ENCODE measurements at places on chromosomes 5 and 9.

DNA sequence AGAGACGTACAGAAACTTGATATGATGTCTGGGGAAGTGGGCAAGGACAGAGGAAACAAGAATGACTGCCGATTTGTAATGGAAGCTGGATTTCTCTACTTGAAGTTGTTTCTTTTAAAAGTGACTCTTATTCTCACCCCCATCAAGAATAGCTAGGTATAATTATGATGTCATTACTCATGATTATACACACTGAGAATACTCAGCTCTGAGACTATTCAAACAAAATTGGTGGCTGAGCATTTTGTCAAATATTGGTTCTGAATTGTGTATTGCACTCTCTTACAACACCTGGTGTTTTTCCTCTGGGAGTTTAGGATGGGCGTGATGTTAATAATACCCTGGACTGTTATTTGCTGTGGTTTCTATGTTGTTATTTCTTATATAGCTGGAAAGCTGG, 46.3 kb downstream of the MAST4 start:
- DNase-seq = no peak

GRCh38 chr5:151743530-151743929, 14.9 kb downstream of the ATOX1 start:
- no peak for DNase-seq

GRCh38 chr5:134268919-134269318, 43.0 kb upstream of the PPP2CA start:
- DNase-seq = no peak

DNA sequence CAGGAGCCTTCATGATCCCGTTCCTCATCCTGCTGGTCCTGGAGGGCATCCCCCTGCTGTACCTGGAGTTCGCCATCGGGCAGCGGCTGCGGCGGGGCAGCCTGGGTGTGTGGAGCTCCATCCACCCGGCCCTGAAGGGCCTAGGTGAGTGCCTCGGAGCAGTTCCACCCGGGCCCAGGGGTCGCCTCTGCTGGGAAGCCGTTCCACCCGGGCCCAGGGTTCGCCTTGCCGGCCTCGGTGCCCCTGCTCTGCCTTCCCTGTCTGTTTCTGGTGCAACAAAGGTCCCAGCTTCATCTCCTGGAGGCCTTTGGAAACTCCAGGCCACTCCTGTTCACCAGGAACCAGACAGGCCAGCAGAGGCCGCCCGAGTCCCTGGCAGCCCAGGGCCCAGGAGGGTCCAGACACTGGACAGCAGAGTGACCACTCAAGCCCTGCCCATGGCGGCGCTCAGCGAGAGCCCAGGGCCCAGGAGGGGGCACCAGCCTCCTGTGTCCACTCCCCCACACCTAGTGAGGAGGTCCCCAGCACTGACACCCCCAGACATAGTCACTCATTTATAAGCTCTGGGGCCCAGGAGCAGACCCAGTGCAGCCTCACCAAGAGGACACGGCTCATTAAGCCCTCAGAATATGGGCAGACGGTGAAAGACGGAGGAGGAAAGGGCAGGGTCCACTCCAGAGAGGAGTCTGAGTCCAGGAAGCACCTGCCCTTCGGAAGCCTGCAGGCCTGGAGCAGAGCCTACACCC, 7.5 kb downstream of the SLC6A19 start:
- no peak for DNase-seq

DNA sequence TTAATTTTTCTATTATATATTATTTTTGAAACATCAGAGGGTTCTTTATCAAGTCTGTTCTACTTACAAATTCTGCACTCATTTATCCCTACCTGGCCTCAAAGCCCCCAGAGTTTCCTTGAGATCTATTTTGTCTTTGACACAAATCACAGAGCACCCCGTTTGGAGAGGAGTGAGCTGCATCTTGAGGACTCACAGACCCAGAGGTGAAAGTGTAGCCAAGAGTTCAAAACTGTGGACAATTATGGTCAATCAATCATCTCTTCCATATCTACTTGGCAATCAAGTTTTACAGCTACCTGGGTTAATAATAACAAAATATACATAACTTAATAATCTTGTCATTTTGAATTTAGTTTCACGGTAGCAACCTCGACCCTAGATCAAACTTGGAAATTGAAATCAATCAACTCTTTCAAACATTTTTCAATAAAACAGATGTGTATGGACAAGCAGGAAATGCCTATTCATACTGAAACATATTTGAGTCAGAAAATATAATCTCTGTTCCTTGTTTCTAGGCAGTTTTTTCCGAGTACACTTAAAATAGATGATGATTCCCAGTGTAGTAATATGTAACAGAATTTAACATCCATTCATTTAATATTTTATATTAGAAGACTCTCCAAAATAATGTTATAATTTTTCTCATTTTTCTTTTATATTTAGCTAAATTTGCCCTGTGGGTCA, 13.7 kb upstream of the SYK start:
- no peak for DNase-seq

DNA sequence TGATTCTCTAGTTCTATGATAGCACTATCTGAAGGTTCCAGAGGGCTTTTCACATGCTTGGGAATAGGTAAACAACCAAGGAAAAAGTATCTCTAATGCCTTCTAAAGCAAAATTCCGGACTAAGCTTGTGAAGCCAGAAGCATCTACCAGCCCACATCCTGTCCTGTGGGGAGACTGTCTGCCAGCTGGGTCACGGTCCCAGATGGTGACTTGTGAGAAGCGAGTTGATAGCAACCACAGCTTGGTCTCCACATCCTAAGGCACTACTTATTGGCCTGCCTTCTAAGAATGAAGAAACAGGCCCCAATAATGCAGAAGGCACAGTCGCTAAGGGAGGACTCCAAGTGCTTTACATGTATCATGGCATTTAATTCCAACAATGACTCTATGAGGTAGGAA, 184.1 kb upstream of the ADRA1B start:
- DNase-seq = no peak

DNA sequence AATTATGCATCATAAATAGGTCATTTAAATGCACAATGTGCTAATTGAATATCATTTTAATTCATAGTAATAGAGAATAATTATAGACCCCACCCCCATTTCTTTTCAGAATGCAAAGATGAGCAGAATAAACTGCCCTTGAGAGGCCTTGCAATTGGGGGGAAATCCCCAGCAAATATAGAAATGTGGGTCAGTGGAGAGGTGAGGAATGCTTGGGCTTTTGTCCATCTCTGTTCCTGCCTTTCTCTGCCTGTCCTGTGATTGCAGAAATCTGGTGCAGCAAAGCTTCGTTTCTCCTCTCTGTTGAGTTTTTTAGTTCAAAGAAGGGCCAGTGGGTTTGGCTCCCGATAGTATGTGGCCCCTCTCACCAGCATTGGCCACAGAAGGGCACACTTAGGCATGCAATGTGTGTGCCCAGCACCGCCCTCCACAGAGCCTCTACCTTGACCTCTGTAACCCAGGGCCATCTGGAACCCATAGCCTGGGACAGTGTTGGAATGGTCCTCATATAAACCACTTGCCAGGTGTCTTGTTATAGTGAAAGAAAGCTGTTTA, 164.2 kb downstream of the SEMA6A start:
- no peak for DNase-seq

GRCh38 chr5:167720676-167721260, 570.7 kb upstream of the WWC1 start:
- DNase-seq = no peak

GRCh38 chr5:169546346-169546745, 37.2 kb upstream of the SPDL1 start:
- no peak for DNase-seq

DNA sequence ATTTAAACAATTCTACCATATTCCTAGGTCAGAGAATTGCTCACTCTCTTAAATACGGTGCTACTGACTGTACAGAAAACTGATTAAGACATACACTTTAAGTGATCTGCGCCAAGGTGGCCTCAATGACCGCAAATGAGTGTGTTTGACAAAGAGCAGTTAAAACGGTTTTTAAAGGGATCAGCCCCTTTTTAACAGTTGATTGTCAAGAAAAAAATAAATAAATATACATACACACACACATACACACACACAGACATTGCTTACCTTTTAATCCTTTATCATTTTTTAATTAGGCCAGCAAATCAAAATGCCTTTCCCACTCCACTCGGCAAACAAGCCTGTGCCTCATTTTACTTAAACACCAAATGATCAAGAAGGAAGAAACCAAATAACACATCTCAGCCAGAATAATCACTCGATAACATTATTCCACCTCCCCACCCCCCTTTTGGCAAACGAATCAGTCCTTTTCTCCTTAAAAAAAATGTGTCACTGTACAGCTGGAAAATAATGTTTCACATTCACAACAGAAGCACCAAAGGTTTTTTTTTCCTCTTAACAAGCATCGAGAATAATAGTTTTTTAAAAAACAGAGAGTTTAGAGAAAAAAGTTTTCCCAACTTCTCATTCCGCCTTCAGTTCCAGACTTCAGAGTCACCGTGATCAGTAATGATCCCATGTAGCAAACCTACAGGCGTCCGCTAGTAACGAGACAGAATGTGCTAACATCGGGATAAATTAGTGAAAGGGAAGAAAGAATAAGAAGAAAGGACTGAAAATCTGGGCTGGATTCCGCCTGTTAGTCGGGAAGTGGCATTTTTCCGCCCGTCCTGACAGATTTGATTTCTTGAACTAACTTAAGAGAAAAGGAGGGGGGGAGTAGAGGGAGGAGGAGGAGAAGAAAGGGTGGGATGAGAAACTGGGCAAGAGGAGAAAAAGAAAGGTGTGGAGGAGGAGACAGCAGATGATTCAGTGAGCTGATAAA, at the start of gene ZNF608:
TSS of gene ZNF608 (minus strand) at position 712 of the 988 bp plus-strand sequence. CDS start 1,650 bp downstream, outside the sequence.
- no peak for DNase-seq

GRCh38 chr5:139761057-139761450, 34.6 kb upstream of the PSD2 start:
- DNase-seq = no peak

- DNase-seq = no peak
Measured at GRCh38 chr5:37121027-37121426, 128.1 kb downstream of the CPLANE1 start.

DNA sequence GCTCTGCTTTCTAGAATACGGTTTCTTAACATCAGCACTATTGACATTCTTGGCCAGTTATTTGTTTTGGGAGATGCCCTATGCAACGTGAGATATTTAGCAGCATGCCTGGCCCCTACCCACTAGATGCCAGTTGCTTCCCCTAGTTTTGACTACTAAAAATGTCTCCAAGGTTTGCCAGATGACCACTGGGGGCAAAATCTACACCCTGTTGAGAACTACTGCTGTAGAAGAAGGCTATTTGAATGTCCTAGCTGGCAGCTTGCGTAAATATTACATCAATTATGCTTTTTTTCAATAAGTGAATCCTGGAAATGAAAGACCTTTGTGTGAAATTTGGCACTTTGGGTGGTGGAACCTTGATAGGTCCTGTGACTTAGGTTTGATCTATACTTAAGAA, 5.0 kb downstream of the NCBP1 start:
- DNase-seq = no peak

DNA sequence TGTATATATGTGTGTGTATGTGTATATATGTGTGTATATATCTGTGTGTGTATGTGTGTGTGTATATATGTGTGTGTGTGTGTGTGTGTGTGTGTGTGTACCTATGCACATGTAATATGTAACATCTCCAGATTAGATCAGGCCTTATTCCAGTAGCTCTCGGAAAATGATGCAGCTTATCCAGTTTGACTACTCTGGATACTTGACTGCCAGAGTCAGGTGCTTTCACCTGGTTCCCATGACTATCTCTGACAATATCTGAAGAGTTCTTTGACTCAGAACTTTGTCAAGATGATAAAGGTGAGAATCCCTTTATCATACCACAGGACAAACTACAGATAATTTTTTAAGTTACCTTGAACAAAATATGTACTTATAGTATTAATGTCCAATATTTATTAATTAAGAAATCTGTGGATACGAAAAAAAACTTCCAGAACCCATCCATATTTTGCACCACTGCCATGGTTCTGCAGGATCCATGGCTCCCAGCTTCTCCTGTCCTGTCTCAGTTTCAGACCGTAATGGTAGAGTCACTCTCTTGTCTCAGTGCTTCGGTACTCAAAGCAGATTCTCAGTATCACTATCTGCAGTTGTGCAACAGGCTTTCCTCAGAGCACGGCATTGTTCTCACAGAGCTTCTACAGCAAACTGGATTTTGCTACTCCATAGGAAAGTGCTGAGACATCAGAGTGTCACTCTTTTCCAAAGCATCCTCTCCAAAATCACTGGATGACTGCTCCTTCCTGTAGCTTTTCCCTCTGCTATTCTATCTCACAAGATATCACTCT, 164.4 kb upstream of the SLC12A2 start:
- no peak for DNase-seq

DNA sequence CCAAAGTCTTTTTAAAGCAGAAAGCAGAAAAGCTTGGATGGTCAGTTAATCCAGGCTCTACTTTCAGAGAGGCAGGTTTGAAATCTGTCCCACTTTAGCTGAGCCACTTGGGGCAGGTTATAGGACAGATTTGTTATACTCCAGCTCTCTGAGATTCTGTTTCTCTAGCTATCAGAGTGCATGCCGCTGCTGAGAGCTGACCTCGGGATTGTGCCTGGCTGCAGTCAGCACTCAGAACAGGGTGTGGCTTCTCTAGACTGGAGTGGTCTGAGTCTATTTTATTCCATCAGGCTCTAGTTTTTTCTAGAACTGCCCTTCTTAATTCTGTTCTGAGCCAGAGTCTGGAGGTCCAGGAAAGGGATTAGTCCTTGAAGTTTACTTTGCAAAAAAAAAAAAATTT, 67.7 kb downstream of the NDFIP1 start:
- no peak for DNase-seq

GRCh38 chr5:157819502-157820115, 39.3 kb downstream of the CLINT1 start:
- DNase-seq = no peak

GRCh38 chr5:111143910-111144309, 51.8 kb downstream of the WDR36 start:
- no peak for DNase-seq

GRCh38 chr5:68749631-68750030, 344.2 kb upstream of the SLC30A5 start:
- no peak for DNase-seq

- DNase-seq = no peak
Measured at GRCh38 chr9:83509402-83509801, 28.8 kb downstream of the FRMD3 start.

GRCh38 chr9:16221822-16222547, 648.5 kb downstream of the BNC2 start:
- no peak for DNase-seq

DNA sequence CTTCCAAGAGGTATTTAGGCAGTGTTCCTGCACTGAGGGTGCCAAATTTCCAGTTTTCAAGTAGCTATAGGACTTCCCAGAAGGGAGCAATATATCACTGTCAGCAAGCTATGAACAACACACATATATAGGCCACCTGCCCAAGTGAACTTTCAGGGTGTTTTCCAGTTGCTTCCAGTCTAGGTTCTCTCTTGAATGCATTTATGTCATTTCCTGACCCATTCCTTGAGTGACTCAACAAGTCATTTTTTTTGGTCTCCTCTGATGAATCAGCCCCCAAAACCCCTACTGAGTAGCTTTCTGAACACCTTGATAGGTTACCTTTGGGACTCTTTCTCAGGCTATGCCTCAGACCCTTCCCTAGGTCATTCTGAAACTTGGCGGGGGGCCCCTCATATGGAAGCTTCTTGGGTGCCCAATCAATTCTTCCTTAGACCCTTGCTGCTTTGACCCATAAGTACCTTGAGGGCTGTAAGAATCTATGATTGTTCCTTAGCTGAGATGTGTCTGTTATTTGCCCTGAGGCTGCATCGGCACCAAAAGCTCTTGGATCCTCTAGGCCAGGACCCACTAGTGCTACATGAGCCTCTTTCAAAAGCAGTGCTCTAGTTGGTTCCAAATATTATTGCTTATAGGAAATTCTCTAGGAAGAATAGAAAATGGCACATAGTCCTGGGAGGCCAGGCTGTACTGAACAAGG, 12.4 kb downstream of the DNAJB5 start:
- no peak for DNase-seq

Data from T-helper 17 cell (primary cell).